Activated T-cell treated with anti-CD3 and anti-CD28 coated beads, Interleukin-2, amount 50 U/mL, for 48 hours (primary cell): ENCODE measurements at places on chromosomes 7 and 10.

GRCh38 chr10:5741276-5741675, 56.6 kb downstream of the TASOR2 start:
- DNase-seq = no peak

GRCh38 chr7:73652541-73652949, 15.1 kb upstream of the VPS37D start:
- DNase-seq = peak; percentile 34

DNA sequence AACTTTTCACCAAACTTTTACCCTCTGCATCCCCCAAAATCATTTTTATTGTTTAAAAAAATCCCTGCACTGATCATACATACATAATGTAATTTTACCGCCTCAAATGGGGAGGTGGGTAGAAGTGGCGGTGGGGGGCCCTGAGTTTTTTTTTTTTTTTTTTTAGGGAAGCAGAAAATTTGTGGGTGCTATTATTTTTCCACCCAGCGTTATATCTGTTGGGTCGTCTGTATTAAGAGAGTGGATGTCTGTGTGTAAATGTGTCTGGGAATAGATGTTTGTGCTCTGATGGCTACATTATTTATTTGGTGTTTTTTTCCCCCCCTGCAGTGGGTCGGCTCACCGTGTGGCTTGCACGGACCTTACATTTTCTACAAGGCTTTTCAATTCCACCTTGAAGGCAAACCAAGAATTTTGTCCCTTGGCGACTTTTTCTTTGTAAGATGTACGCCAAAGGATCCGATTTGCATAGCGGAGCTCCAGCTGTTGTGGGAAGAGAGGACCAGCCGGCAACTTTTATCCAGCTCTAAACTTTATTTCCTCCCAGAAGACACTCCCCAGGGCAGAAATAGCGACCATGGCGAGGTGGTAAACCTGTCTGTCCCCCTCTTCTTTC, 438 bp downstream of the ARID5B start:
- DNase-seq = no peak

- DNase-seq = no peak
Observed at GRCh38 chr7:1062296-1063294, 18.2 kb downstream of the GPR146 start.

DNA sequence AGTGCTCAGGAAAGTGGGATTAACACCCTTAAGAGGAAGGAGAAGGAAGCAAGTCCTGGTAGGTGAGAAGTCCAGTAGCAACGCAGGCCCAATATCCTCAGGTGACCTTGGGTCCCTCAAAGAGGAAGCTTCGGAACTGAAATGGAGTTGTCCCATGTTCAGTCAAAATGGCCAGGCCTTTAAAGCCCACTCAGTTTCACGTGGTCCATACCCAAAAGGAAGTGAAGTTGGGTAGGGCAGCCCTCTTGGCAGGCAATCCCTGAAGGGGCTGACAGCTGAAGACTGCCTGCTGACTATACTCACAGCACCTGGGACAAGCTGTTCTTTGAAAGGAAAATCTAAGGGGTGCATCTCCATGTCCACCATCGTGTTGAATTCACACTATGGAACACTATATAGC, 3.0 kb downstream of the GSAP start:
- no peak for DNase-seq

DNA sequence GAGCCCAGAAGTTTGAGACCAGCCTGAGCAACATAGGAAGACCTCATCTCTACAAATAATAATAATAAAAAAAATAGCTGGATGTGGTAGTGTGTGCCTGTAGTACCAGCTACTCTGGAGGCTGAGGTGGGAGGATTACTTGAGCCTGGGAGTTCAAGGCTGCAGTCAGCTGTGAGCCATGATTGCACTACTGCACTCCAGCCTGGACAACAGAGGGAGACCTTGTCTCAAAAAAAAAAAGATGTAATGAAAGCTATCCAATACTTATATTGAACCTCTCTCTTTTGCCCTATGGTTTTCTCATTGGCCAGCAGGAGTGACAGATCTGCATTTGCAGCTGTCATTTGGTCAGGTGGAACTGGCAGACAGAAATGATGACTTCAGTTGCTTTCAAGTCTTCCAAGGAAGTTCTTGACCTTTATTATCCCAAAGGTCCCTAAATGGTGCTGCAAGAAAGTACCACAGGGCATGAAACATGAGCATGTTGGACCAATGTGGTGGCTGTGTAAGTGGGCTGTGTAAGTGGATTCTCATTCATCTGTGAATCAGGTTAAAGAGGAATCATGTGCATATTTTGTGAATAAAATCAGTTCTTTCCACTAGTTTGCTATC, 99.4 kb downstream of the CALD1 start:
- no peak for DNase-seq

DNA sequence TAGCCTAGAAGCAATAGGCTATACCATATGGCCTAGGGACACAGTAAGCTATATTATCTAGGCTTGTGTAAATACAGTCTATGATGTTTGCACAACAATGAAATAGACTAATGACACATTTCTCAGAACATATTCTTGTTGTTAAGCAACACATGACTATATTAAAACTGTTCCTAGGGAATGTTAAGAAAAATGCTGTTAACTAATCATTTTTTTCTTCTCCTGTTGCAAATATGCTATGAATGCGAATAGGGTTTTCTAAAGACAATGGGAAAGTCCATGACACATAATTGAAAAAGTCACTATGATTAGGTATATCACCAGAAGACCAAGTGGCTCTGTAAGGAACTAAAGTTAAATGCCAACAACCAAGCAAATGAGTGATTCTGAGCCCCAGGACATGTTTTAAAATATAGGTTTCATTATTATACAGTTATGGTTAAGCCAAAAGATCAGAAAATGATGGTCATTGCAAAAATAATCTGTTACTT, 454.0 kb upstream of the SORCS1 start:
- DNase-seq = no peak

DNA sequence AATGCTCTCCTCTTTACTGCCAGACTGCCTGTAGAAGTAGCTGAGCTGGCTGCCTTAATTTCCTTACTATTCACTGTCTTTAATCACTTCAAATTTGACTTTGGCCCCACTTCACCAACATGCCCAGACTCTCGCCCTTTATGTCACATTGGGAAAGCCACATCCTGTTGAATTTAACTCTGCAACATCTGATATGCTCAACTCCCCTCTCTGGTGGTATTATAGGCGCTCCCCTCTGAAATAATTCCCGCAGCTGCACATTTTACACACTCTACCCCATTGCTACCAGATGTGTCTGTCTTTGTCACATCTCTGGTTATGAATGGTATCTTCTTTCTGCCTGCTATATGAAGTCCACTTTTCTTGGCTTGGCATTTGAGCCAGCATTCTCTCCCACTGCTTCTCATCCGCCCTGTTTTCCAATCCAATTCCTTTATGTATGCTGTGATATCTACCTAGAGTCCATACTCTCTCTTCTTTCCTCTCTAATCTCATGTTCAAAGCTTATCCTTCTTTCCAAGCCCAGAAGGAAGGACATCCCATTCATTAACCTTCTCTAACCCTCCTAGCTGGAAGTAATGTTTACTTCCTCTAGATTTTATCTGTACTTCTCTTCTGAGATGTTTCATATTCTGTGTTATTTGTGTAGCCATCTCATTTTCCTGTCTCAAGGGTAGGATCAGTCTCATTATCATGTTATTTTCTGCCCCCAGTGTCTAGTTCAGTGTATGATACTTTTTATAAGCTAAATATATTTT, 134.5 kb downstream of the ST7 start:
- no peak for DNase-seq

GRCh38 chr10:129593953-129594352, 126.9 kb downstream of the MGMT start:
- DNase-seq = no peak

DNA sequence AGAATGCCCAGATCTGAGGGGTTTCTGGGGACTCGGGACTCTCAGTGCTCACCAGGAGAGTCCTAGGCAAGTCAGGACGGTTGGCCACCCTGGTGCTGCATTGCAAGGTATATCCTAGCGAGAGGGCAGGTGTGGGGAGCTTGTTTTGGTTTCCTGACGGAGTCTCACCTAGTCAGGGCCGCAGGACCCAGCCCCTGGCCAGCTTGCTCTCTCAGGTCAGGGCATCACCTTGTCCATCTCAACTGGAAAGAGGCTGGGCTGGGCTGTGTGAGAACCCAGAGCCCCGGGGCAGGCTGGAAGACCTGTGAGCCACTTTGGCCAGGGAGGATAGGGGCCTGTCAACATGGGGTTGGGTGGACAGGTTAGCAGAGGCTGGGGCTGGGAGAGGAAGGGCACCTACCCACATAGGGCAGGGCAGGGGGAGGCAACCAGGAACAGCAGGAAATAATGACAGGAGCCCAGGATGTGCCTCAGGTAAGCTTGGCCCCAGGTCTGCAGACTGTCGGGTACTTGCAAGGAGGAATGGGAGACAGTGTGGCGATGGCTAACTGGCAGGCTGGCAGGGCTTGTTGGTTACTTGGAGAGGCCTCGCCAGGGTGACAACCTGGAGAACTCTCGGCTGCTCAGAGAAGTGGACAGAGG, 31.5 kb downstream of the DNAJB12 start:
- DNase-seq = no peak

- no peak for DNase-seq
Observed at GRCh38 chr7:464454-465401, 54.9 kb downstream of the PDGFA start.

DNA sequence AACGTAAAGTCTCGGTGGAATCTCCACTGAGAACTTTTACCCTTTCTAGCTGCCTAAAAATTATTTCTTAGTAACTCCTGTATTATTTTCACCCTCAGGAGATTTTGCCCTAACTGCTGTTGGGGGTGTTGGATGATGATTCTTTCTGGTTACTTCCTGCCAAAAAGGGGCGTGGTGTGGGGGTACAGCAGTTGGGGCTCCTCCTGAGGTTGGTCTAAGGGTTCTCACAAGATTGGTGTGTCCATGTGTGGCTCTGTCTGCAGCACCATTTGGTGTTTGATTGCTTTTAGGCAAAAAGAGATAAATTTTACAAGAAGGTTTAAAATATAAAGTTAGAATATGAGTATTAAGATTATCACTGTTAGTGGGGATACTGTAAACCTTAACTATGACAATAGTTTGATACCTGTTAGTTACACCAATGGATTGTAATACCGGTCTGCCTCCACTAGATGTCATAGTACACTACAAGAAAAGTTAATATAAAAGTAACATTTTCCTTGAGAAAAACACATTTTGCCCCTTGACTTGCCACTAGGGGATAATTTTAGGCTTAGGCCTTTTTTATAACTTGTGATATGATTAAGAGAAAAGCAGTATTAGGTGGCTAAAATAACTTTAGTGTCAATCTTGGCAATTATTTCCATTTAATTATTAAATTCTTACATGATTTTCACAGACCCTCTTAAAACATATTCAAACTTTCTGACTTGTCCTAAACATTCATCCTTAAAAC, 928.7 kb downstream of the IPMK start:
- DNase-seq = no peak

- no peak for DNase-seq
Observed at GRCh38 chr10:66572700-66573099, 353.1 kb upstream of the LRRTM3 start.

GRCh38 chr7:113796557-113796956, 122.3 kb downstream of the PPP1R3A start:
- no peak for DNase-seq

DNA sequence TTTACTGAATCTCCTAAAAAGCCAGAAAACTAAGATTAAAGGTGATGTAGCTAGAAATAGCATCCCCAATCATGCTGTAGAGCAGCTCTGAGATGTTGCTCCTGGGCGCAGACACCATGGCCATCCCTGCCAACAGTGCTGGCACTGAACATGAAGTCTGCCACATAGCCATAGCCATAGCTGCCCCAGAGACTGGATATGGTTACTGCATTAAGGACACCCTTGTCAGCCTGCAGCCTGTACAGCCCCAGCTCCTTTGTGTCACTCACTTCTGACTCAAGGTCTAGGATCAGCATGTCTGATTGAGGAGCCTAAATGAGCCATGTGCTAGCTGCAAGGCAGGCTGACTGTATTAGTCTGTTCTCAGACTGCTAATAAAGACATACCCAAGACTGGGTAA, 284.6 kb downstream of the RPS24 start:
- no peak for DNase-seq

DNA sequence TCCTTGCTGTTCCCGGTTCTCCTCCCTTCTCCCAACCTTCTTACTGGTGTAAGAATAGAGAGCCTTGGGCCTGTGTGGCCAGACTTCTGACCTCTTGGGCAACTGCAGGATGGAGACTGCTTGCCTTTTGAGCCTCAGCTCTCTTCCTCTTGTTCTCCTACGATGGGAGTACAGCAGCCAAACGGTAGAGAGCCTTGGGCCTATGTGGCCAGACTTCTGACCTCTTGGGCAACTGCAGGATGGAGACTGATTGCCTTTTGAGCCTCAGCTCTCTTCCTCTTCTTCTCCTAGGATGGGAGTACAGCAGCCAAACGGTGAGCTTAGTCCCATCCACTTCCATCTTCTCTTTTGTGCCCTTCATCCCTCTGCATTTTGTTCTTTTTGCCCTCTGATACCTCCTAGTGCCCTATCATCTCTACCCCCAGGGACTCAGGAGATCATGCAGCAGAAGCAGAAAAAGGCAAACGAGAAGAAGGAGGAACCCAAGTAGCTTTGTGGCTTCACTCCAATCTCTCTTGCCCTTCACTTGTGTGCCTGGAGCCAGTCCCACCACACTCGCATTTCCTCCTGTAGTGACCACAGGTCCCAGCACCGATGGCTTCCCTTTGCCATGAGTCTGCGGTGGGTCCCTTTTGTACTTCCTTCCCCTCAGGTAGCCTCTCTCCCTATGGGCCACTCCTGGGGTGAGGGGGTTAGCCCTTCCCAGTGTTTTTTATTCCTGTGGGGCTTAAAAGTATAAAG, 15.3 kb downstream of the SLC25A13 start:
- DNase-seq = no peak

DNA sequence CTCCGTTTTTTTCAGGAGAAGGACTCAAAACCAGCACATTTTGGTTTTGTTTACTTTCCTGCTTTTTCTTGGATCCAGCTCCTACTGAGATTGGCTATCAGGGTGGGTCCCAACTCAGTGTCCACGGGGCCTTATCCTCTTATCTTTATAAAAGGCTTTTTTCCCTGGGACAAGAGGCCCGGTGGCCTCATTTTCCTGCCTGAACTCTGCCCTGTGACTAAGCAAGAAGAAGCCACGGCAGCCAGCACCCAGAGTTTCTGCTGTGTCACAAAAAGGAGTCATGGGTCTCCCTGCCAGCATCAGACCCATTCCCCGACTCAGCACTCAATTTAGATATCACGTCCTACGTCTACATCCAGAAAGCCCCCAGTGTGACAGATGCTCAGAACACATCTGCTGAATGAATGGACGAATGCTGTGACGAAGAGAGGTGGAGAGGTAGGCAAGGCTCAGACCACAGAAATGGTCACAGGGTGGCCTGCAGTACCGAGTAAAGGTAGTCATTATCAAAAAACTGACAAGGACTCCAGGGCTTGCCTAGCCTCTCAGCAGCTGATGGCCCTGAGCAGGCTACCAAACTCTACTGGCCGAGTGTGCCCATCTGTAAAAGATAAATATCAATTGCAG, 16.7 kb downstream of the DLG5 start:
- no peak for DNase-seq

DNA sequence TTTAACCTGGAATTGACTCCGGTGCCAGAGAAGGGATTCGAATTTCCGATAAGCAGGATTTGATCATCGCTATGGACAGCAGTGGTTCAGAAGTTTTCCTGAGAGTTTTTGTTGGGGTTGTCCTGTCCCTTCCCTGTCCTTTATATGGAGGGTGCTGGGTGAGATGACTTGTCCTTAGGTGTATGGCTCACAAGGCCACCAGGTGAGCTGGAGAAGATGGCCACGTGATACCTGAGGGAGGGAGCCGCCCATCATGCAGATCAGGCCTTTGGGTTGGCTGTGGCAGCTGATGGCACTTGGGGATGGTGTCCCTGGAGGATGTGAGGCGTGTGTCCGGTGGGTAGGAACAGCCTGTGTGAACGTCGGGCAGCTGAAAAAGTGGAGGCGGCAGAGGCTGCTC, 187.7 kb downstream of the PTPN20 start:
- no peak for DNase-seq

GRCh38 chr7:39810204-39810642, 139.8 kb upstream of the CDK13 start:
- DNase-seq = no peak
